MCF 10A (cell line): ENCODE measurements at places on chromosomes 13 and 19.

- DNase-seq, result no peak
Observed at GRCh38 chr13:110138700-110139036, 168.3 kb downstream of the COL4A1 start.

- peak; percentile 21 for DNase-seq
Observed at GRCh38 chr13:75978818-75979217, 342.7 kb downstream of the LMO7 start.

DNA sequence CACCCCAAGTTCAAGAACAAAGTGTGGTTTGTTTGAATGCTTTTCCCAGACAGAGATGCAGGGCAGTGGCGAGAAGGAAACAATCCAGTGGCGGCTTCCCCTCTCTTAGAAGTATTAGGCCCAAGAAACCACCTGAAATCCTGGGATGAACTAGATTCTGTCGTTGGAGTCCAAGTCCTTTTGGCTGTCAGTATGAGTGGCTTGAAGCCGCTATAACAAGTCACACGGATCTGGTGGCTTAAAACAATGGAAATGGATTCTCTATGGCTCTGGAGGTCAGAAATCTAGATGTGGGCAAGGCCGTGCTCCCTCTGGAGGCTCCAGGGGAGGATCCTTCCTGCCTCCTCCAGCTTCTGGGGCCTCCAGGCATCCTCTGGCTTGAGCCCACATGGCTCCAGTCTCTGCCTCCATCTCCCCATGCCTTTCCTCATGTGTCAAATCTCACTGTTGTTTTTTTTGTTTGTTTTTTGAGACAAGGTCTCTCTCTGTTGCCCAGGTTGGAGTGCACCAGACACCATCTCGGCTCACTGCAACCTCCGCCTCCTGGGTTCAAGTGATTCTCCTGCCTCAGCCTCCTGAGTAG, 97.7 kb downstream of the GNG7 start:
- DNase-seq, result no peak

- no peak for DNase-seq
Observed at GRCh38 chr13:111005808-111006505, 91.1 kb upstream of the ANKRD10 start.

- DNase-seq, result no peak
Observed at GRCh38 chr19:51293571-51294210, 17.8 kb upstream of the IGLON5 start.
